Myocyte (in vitro differentiated cells): ENCODE measurements at places on chromosomes 5 and 9. TPM values are rescaled to one million over a fixed set of nuclear protein-coding genes. Genes with fewer than 3 reads are reported as not detected.

DNA sequence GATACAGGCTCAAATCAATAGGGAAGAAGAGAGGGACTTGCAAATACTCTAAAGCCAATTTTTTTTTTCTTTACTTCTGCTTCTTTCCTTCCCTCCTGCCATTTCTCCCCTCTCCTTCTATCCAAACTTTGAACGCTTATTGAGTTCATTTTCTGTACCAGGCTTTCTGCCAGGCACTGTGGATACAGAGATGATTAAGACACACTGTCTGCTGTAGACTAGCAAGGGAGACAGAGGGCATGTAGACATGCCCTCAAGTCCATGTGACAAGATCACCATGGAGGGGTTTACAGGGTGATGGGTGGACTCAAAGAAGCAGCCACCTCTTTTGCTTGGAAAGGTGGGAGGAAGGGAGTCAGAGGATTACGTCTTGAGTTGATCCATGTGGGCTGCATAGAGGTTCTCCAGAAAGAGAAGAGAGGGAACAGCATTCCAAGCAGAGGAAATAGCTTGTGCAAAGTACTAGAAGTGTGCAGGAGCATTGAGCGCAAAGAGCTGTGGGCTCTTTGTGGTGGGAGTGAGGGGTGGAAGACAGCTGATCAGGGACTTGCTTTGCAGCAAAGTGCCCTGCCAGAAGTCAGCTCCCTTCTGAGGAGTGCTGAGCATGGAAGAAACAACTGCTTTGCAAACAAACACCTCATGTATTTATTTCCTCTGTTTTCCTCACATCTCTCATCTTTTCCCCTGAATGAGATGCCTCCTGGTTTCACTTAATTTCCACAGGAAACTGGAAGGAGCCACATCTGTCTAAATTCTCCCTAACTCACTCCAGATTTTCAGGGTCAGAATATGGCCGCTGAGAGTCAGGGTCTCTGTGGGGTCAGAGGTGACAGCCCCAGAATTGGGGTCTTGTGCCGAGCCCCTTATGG is 64.4 kb upstream of the COL15A1 start:
- DNase-seq = no peak

DNA sequence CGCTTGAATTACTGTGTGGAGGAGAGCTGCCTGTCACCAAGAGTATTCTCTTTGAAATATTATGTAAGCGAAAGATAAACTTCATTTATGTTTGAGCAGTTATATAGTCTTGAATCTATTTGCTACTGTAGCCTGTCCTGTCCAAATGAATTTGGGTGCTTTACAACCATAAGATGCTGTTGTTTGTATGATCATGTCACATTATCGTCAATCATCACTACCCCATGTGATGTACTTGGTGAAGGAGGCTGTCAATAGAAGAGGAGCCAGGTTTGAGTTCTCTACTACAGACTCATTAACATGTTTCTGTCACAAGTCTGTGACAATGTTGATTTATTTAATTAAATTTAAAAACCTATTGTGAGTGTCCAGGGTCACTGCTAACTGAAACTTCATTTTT is 403.3 kb upstream of the MEF2C start:
- DNase-seq = no peak

- no peak for DNase-seq
Observed at GRCh38 chr5:90533794-90534193, 4.4 kb upstream of the LYSMD3 start.

DNA sequence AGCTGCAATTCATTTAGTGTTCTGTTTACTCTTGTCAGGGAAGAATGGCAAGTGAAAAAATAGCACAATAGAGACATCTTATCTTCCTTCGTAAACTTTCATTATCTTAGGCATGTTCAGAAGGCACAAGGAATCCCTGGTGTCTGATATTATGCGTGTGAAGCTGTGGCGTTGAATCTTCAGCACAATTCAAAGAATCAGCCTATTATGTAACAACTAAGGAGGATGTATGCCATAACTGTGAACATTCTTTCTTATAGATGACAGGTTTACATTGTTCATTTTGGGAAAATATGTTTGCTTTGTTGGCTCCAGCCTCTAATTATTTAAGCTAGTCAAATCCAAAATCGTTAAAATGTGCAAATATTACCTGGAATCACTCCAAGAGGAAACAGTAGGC is 446.1 kb downstream of the ANXA1 start:
- DNase-seq = no peak

SPATA31E1 gene
- not detected in 2 replicates for total RNA-seq

GRCh38 chr5:150514708-150515211 is 6.8 kb downstream of the NDST1 start:
- DNase-seq = peak; percentile 58

DNA sequence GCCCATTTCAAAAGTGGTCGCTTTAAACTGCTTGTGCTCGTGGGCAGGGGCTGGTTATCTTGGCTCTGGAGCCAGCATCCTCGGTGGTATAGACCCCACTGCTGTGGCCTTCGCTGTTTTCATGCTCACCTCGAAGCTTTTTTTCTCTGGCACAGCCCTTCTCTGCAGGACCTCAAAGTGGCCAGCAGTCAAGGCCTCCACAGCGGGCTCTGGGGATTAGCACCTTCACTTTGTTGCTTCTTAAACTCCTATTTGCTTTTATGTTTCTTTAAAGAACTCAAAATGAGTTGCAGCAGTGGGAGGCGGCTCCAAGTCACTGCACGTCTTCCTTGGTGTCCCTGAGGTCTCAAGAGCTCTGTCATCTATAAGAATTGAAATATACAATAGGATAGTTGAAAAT is 165.1 kb downstream of the CACNA1B start:
- DNase-seq = no peak
